ENCODE measurements at places on chromosomes 7 and 10.

DNA sequence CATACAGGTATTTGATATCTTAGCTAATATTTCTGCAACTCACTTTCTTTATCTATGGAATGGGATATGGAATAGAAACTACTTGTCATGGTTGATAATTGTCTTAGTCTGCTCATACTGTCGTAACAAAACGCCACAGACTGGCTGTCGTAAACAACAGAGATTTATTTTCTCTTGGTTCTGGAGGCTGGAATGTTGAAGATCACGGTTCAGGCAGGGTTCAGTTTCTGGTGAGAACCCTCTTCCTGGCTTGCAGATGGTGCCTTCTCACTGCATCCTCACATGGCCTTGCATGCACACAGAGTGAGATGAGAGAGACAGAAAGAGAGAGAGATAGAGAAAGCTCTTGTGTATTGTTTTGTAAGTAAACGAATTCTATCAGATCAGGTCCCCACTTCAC, 332.7 kb upstream of the MAGI2 start:
- no peak for DNase-seq

DNA sequence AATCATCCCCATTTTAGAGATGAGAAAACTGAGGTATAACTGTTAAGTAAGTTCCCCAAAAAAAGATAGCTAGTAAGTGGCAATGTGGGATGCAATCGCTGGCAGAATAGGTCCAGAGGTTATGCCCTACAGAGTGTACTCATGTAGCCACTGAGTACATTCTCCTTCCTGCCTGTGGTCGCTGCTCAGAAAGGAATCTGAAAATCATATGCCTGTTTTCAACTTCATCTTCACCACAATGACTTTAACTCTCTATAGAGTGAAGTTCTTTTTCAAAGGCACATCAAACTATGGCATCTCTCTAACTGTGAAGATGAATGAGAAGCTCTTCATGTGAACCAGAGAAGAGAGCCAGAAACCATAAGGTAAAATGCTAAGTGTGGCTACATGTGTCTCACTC, 162.2 kb upstream of the SLC25A13 start:
- DNase-seq: no peak

DNA sequence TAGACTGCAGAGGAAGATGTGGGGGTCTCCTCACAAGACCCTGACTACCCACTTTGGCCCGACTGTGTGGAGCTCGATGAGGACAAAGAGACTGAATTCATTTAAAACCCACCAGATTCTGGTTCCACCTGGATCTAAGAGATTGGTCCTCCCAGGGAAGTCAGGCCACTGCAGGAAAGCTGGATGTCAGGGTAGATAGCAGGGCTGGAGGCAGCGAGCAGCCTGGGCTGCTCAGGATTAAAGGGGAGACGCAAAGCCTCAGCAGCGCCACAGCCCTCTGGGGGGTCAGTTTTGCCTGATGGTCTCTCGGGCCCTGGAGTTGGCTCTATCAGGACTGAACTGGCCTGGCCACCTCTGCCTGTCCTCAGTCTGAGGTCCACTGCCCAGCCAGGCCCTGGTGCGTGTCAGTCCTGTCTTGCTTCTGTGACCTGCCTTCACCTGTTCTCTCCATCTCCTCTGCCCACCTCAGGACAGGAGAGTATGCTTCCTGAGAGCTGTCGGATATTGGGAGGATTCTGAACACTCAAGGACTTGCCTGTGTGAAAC, 12.2 kb upstream of the KLRG2 start:
- DNase-seq: no peak

- no peak for DNase-seq
Measured at GRCh38 chr10:130416334-130417150, 280.4 kb downstream of the GLRX3 start.

GRCh38 chr7:148234715-148235114, 355.9 kb upstream of the C7orf33 start:
- no peak for DNase-seq
